ENCODE measurements at places on chromosomes 2 and 18.

GRCh38 chr2:192566863-192567262 is 372.1 kb upstream of the TMEFF2 start:
- no peak for DNase-seq

- no peak for DNase-seq
Observed at GRCh38 chr2:219167997-219168396, 1.8 kb downstream of the SLC23A3 start.

DNA sequence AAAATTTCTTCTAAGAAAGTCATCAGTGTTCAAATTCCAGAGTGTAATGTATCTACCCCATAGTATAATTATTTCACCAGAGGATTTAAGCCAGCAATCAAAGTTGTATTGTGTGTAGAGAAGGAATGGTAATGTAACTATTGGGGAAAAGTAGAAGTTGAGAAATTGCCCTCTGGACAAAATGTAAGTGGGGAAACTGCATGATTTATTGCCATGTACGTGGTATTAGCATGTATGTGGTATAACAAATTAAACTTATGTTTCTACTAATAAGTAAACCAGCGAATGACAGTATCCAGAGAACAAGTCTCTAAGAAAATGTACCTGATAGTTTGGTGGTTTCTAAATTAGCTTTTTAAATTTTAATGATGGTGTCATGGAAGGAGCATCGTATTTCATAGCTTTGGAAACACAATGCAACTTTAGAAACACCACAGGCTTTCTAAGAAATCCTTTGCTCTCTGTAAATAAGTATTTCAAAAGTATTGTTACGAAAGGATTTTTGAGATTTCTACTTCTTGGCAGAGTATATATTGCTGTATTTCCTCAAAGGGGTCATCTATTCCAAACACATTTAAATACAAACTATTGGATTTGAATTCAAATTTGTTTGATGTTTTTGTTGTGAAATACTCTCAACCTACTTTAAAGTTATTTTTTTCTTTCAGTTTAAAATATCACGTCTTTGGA is 1018.9 kb upstream of the ZEB2 start:
- no peak for DNase-seq

- no peak for DNase-seq
Observed at GRCh38 chr2:182647499-182647787, 68.6 kb upstream of the DNAJC10 start.

- no peak for DNase-seq
Observed at GRCh38 chr2:37779611-37780386, 108.4 kb upstream of the CDC42EP3 start.

DNA sequence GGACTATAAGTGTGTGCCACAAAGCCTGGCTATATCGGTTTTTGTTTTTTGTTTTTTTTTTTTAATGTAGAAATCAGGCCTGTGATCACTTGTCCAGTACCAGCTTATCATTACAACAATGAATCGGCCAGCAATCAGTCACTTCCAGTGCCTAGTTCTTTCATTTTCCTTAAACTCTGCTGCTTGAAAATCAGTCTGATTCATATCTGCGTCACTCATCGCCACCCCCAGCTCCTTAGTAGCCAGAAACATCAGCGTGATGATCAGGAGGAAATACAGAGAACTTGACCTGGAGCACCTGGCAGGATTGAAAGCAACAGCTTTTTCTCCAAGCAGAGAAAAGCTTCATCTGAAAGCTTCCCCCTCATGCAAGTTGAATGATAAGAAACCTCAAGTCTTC is 75.4 kb downstream of the SPTBN1 start:
- no peak for DNase-seq

DNA sequence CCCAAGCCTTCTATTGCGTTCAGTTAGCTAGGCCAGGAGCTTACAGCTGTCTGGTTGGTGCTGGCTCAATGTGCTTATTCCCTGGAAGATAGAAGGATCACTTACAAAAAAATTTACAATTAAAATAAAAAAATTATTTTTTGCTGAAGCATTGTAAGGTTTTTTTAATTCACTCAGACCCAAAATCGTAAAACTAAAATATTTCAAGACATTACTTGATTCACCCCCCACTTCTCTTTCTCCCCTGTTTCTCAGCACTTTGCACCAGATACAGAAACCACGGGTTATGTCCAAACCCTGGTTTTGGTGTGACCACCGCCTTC is 911 bp upstream of the PTPRM start:
- DNase-seq, result no peak

- no peak for DNase-seq
Observed at GRCh38 chr2:132692816-132693215, 22.8 kb upstream of the LYPD1 start.

GRCh38 chr18:50468807-50469206 is 91.1 kb upstream of the MAPK4 start:
- no peak for DNase-seq

- no peak for DNase-seq
Observed at GRCh38 chr2:232892221-232892620, 22.2 kb downstream of the SNORC start.

DNA sequence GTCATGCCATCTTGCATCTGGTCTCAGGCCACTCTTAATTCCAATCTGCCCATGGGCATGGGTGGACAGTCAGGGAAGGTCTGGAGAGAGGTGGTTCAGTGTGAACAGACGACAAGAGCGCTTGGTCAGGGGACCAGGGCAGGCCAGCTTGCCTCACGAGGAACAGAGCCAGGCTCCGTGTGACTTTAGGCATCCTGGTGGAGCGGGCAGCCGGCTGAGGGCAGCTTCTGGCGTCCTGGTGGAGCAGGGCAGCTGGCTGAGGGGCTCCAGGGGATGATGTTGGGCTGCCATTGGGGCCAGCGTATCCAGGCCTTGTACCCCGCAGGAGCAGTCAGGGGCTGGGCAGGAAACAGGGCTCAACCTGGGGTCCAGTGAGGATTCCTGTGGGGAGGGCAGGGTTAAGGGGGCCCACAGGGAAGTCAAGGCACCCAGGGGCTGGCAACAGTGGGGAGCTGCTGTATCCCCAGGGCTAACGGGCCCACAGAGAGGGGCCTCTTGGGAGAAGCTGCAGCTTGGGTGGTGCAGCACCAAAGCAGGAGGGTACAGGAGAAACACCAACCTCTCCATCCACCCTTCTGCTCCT is 197.9 kb upstream of the TWIST2 start:
- no peak for DNase-seq
